ENCODE measurements at places on chromosomes 13 and 19.

DNA sequence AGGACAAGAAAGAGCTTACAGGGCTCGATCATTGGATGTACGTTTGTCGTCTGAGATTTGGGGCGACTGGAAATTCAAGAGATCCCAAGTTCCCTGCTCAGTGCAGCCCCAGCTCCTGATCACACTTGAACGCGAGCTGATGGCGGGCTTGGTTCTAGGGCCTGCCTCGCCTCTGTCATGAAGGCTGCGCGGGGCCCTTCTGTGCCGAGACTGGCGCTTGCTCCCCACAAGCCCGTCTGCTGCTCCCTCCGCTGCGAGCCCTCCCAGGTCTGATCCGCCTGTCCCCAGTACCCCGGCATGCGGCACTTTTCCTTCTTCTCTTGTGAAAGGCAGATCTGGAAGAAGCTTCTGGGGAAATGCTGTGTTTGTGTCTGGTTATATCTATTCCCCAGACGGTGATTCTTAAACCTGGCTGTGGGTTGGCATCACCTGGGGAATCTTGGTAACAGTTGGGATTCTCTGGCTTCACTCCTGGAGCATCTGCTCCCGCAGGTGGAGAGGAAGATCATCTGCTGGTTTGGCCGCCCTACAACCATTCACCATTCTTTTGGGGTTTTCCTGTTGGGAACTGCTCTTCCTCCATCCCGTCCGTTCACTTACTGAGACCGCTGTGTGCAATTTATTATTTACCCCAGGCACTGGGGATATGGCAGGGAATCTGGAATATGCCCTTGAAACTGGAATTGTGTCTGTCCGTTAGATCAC lies 43.6 kb downstream of the SIPA1L3 start:
- no peak for DNase-seq

- DNase-seq = no peak
Measured at GRCh38 chr19:49231389-49231788, 73.8 kb downstream of the TRPM4 start.

GRCh38 chr13:52810526-52810925 lies 37.9 kb downstream of the PCDH8 start:
- DNase-seq = no peak

- DNase-seq = peak; percentile 51
Measured at GRCh38 chr19:1213391-1214286, 8.1 kb downstream of the STK11 start.

- DNase-seq = peak; percentile 0
Measured at GRCh38 chr13:78700121-78700910, 41.4 kb upstream of the OBI1 start.

DNA sequence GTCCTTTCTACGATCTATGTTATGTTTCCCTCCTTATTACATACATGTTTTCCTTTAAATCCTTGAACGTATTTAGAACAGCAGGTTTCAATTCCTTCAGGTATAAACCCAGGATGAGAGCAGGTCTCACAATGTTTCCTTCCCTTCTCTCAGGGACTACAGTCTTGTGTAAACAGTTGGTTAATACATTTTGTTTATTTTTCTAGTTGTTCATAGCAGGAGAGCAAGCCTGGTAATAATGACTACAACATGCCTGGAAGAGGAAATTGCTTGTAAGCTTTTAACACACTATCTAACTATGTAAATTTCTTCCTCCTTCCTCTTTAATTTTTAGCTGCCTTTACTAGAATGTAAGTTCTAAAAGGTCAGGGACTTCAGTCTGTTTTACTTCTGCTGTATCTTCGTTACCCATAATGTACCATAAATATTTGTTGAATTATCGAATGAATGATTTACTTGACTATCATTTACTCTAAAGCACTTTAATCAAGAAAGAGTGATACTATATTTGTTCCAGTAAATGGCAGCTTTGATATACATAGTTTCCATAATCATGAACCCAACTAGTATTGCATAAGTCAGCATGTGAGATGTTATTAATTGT lies 28.9 kb upstream of the TNFRSF19 start:
- no peak for DNase-seq

All from fibroblast of skin of back (primary cell).